Hematopoietic multipotent progenitor cell treated with erythropoietin and hydrocortisone succinate and interleukin-3 and kit ligand, for 15 days (in vitro differentiated cells): ENCODE measurements at places on chromosomes 4 and X.

DNA sequence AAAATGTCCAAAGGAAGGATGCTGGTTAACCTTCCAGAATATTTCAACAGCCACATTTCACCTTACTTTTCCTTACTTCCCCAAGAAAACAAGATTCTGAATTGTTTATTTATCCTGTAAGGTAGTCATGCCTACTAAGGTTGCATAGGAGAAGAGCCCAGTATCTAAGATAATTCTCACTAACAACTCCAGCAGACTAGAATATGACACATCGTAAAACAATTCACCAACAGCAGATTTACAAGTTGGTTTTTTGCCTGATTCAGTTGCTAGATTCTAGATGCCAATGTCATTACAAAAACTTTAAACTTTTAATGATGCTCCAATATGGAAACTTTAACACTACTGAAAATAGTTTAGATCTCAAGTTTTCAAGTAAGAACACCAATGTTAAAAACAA is 176.4 kb downstream of the IL13RA2 start:
- DNase-seq, result no peak

- no peak for DNase-seq
Measured at GRCh38 chr4:87574996-87575395, 33.3 kb upstream of the DSPP start.

DNA sequence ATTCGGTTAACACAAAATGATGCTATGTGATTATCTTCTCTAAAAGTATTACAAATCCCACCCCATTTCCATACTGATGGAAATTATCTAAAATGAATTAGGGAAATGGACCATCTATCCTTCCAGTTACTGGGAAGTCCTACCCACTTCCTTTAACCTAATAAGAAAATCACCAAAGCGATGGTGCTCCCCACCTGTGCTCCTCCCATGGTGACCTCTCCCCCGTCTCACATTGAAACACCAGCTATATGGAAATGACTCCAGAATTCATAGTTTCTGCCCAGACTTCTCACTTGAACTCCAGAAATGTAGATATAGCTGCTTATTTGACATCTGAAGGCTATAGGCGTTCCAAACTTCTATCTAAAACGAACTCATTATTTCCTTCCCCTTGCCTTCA is 48.5 kb downstream of the CCKAR start:
- no peak for DNase-seq

DNA sequence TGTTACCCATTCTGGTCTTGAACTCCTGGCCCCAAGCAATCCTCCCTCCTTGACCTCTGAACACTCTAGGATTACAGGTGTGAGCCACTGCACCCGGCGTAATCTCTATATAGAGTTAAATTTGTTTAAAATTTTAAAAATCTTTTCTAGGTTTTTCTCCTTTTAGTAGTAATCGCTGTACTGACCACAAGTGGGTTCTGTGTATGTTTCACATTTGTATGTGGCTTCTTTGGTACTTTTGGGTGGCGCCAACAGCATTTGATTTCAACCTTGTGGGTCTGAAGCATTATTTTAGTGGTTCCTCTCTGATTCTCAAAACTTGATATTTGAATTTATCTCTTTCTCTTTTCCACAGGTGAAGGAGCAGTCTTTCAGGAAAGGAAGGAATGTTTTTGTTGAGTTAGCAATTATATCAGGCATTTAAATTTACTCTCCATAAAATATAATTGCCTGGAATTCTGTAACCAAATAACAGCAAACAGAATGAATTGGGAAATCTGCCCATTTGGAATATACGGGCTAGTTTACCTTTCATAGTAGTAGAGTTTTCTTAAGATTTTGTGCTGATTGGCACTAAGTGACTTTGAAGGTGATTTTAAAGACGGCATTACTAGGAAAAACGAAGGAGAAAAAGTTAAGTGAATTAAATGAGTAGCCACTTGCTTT is 29.5 kb downstream of the ARHGAP10 start:
- DNase-seq, result no peak

- DNase-seq, result no peak
Measured at GRCh38 chrX:125219852-125220251, 99.8 kb upstream of the TEX13C start.

GRCh38 chr4:4413373-4413725 is 26.4 kb downstream of the NSG1 start:
- DNase-seq, result no peak
